Heart left ventricle (tissue), 16 donors: ENCODE measurements at places on chromosomes 2 and 18. TPM values are rescaled to one million over a fixed set of nuclear protein-coding genes. Genes with fewer than 3 reads are reported as not detected.

FAM237A gene
- not detected for total RNA-seq

GRCh38 chr2:48292393-48292792 lies 237.6 kb upstream of the STON1 start:
- DNase-seq = no peak

DNA sequence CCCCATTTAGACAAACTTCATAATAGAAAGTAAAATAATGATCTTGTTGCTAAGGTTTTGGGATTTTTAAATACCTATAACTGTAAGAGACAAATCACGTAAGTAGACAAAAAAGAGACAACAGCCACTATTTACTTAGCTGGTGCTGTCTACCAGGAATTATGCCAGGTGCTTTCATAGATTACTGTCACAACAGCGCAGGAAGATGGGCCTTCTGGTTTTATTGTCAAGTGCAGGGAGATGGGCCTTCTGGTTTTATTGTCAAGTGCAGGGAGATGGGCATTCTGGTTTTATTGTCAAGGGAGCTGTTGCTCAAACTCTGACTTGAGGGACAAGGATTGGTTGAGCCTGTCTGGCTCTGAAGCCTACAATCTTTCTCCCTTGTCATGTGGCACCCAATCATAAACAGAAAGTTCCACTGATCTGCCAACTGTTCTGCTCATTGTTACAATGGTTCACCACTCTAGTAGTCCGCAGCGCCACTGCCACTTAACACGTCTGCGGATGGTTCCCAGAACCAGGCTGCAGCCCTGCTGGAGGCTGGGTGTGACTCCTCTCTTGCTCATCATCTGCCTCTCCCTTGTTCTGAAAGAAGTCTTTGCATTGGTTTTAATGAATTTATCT lies 95.0 kb downstream of the RNF144A start:
- no peak for DNase-seq

DNA sequence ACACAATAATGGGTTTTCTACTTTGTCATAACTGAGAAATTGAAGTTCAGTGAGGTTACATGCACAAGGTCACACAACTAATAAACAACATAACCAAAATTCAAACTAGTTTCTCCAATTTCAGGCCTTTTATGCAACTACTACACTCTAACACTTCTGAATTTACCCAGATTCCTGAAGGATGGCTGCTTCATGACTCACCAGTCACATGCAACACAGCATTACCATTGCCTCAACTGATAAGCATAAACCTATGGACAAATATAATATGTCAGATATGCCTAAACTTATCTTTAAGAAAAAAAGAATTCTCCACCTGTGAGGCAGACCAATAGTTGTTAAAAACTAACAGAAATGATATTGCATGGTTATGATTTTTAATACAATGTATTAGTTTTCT lies 586.5 kb upstream of the SLC8A1 start:
- no peak for DNase-seq

DNA sequence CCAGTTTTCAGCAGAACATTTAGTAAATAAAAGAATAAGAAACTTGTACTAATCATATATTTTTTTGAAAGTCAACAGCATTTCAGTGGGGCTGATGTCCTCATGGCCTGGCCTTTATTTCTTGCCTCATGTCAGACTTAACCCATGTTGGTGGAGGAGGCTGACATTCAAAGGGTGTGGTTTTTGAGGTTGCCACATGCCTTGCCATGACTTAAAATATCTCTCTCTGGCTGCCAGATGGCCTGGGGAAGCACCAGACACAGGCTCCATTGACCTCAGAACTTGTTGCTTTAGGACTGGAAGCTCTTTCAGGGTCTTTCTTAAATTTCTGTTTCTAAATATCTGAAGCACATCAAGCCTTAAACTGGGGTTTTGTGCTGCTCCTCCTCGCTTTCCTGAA lies 32.5 kb upstream of the CD28 start:
- DNase-seq = no peak

OTOS gene
- total RNA-seq = not detected

DNA sequence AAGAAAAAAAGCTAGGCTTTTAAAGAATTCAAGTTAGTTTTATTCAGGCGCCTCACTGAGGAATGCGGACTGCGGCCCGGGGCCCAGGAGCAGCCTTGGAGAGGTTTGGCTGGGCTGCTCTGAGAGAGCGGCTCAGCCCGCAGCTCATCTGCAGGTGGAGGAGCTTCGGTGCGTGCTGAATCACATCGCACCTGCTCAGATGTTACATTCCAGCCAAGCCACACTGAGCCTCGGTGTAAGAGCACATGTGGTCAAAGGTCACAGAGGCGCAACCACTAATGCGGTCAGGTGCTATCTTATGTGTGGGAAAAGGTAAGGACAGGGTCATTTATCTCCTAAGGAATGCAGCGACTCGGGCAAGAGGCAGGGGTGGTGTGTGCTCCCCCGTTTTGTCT lies 17.1 kb upstream of the CNDP1 start:
- DNase-seq = no peak

DNA sequence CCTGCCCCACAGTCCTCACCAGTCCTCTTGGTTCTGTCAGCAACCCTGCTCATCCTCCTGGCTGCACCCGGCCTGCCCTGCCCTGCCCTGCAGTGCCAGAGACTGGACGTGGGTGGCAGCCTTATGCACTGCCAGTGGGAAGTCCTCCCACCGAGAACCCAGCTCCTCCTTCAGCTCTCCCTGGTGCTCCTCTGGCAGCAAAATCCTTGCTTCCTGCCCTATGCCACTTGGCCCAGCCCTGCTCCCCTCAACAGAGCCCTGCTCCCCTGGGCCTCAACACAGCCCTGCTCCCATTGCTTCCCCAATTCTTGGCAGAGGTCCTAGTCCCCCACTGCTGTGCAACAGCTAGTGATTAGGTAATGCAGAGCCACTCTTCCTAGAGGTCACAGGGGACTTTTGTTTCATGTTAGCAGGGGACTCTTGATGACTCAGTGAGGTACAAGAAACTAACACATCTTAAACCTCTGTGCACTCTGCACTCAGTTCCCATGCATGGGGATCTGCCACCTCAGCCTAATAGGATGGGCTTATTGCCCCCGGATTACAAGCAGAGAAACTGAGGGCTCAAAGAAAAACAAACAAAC lies 58.0 kb upstream of the EDAR start:
- no peak for DNase-seq

- no peak for DNase-seq
These were observed 81.5 kb downstream of the NOL10 start for GRCh38 chr2:10608273-10608672.

DNA sequence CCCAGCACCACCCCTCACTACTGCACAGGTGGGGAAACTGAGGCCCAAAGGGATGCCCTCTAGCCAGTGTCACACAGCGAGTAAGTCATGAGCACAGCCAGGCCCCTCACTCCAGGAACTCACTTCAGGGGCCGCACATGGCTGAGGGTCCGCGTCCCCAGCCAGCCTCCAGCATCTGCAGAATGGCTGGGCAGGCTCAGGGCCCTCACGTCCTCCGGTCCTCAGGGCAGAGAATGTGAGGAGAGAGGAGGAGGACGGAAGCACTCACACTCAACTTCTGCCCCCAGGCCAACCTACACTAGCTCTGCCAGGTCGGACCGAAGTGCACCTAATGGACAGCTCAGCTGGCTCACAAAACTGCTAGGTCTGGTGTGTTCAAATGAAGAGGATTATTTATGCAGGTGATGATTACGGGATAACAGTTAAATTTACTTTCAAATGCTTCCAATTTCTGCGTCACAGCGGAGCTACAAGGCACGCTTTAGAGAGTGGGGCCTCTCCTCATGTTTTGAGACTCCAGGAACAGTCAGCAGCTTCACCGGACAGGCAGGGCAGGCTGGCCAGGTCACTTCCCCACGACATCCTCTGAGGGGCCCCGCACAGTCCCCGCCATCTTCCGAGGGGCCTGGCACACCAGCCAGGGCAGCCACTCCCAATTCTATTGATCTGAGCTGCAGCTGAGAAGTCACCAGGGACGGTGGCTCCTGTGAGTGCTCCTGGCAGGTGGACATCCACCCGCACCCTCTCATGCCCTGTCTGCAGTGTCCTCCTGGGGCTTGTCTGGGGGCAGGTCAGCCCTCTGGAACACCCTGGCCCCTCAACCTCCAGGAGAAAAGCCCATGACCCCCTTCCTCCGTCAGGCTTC lies 26.5 kb downstream of the KIF1A start:
- peak; percentile 10 for DNase-seq

GRCh38 chr2:159226608-159227385 lies 59.7 kb downstream of the WDSUB1 start:
- DNase-seq = no peak

SCN7A gene
- 14.4 TPM for total RNA-seq
